ENCODE measurements at places on chromosomes 3 and 15.

DNA sequence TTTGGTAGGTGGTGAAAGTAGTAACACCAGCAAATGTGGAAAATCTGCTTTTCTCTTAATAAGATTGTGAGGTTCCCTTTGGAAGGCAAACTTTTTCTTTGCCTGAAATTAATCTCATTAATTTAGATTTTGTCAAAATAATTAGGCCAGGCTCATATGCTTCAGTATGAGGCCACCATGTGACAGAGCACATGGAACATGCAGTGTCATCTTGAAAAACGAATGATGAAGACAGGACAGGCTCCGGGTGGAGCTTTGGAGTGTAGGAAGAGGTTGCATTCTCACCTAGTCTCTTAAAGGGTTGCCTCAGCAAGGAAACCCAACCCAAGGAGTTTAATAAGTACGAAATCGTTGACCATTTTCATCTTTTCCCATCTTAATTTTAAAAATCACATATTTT is 18.6 kb upstream of the LZTFL1 start:
- no peak overlapping the region for H3K27ac ChIP-seq
- peaks cover 40% of the 10 kb centered on the region for H3K4me1 ChIP-seq
- H3K4me3 ChIP-seq, result no peak overlapping the region

- peaks cover 8% of the 10 kb centered on the region for H3K27me3 ChIP-seq
- no peak overlapping the region for H3K27ac ChIP-seq
- no peak overlapping the region for H3K4me3 ChIP-seq
- no peaks in the 10 kb centered on the region for H3K4me1 ChIP-seq
These were observed 72.1 kb upstream of the ROPN1 start for GRCh38 chr3:124064050-124064449.

- no peak overlapping the region for H3K27ac ChIP-seq
- H3K36me3 ChIP-seq, result no peaks in the 10 kb centered on the region
- H3K4me3 ChIP-seq, result no peak overlapping the region
- no peaks in the 10 kb centered on the region for H3K4me1 ChIP-seq
- DNase-seq, result no peak
- peaks cover 2% of the 10 kb centered on the region for H3K27me3 ChIP-seq
These were observed 312.3 kb downstream of the SV2B start for GRCh38 chr15:91412138-91412928.

- no peaks in the 10 kb centered on the region for H3K27me3 ChIP-seq
- no peak overlapping the region for H3K27ac ChIP-seq
- no peak for DNase-seq
- H3K36me3 ChIP-seq, result no peaks in the 10 kb centered on the region
These were observed 395.3 kb upstream of the GOLIM4 start for GRCh38 chr3:168490981-168491380.

DNA sequence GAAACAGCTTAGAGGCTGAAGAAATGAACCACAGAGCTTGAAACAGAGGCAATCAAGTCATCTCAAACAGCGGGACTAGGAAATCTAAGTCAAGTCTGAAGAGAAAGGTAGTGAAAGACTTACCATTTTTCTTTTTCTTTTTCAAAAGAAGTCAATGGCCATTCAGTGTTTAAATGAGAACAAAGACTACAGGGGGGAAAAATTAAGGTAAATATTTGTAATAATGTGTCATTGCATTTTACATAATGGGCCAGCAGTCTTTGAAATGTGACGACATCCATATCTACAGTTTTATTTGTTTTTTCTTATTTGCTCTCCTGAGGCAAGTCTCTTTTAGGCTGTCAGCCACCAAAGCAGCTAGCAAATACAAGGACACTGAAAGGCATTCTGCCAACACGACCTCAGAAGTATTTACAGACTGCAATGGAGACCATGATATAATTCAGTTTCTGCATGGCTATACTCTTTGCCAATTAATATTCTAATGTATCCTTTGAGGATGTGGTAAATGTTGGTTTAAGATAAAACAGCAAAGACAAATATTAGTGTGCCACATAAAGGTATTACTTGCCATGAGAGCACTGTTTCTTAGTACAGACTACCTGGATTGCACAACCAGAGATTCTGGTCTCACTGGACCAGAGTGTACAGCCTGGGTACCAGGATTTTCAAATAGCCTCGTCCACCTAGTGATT is 307.0 kb upstream of the THBS1 start:
- H3K27me3 ChIP-seq, result no peaks in the 10 kb centered on the region
- H3K4me1 ChIP-seq, result no peaks in the 10 kb centered on the region
- DNase-seq, result no peak
- H3K27ac ChIP-seq, result no peak overlapping the region
- no peaks in the 10 kb centered on the region for H3K36me3 ChIP-seq

GRCh38 chr3:138825336-138825735 is 9.4 kb downstream of the PIK3CB start:
- no peak overlapping the region for H3K27ac ChIP-seq
- peaks cover 14% of the 10 kb centered on the region for H3K36me3 ChIP-seq
- no peak for DNase-seq
- H3K4me1 ChIP-seq, result no peaks in the 10 kb centered on the region
- H3K27me3 ChIP-seq, result no peaks in the 10 kb centered on the region
- H3K4me3 ChIP-seq, result no peak overlapping the region

DNA sequence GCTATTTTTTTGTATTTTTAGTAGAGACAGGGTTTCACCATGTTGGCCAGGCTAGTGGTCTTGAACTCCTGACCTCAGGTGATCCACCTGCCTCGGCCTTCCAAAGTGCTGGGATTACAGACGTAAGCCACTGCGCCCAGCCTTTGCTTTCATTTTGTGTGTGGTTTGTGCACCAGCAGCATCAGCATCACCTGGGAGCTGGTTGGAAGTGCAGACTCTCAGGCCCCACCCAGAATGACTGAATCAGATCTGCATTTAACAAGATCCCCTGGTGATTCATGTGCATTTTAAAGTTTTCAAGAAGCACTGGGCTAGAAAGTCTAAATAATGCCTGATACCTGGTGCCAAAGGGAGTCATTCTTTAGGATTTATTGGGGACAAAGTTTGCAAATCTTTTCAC is 73.4 kb upstream of the BNIP2 start:
- no peak overlapping the region for H3K4me3 ChIP-seq
- H3K27me3 ChIP-seq, result peaks cover 15% of the 10 kb centered on the region
- H3K36me3 ChIP-seq, result no peaks in the 10 kb centered on the region
- H3K27ac ChIP-seq, result no peak overlapping the region
- no peak for DNase-seq
- no peaks in the 10 kb centered on the region for H3K4me1 ChIP-seq

- H3K27me3 ChIP-seq, result peaks cover 27% of the 10 kb centered on the region
- peak; percentile 24 for DNase-seq
- H3K4me1 ChIP-seq, result peaks cover 10% of the 10 kb centered on the region
- H3K36me3 ChIP-seq, result no peaks in the 10 kb centered on the region
These were observed at the start of gene WWTR1 for GRCh38 chr3:149657926-149658743. Gene WWTR1, minus strand, starts transcription at chr3:149658025. Its CDS starts 719 bp downstream, at chr3:149657306.

DNA sequence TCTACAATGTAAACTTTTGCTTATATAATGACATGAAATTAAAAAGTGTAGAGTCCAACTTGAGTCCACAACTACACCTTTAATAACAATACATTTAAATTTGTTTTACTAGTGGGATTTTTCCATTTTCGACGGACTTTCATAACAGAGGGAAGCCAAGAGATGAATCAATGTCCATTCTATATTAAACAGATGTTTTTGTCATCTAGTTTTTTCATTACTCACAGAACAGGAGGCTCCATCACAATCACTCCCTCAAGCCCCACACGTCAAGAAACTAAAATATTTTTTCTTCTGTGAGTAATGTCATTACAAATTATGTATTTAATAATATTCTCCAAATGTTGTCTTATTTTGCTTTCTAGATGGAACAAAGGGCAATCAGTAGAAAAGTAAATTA is 932.9 kb downstream of the ROBO1 start:
- H3K4me3 ChIP-seq, result no peak overlapping the region
- no peaks in the 10 kb centered on the region for H3K27me3 ChIP-seq
- no peak overlapping the region for H3K27ac ChIP-seq
- no peaks in the 10 kb centered on the region for H3K4me1 ChIP-seq
- no peaks in the 10 kb centered on the region for H3K36me3 ChIP-seq

GRCh38 chr3:50423543-50423942 is 64.2 kb upstream of the TMEM115 start:
- H3K4me3 ChIP-seq, result no peak overlapping the region
- peaks cover 8% of the 10 kb centered on the region for H3K27me3 ChIP-seq
- no peak overlapping the region for H3K27ac ChIP-seq
- no peak for DNase-seq

- H3K4me3 ChIP-seq, result no peak overlapping the region
- no peaks in the 10 kb centered on the region for H3K36me3 ChIP-seq
- H3K27ac ChIP-seq, result no peak overlapping the region
- no peak for DNase-seq
- H3K27me3 ChIP-seq, result peaks cover 8% of the 10 kb centered on the region
- no peaks in the 10 kb centered on the region for H3K4me1 ChIP-seq
These were observed 490.3 kb downstream of the MECOM start for GRCh38 chr3:169173231-169173630.

All from activated B cell treated with CpG ODN at 0.5 μM for 24 hours (primary cell).